ENCODE measurements at places on chromosomes 6 and 20. TPM values are rescaled to one million over a fixed set of nuclear protein-coding genes. Genes with fewer than 3 reads are reported as not detected.

DNA sequence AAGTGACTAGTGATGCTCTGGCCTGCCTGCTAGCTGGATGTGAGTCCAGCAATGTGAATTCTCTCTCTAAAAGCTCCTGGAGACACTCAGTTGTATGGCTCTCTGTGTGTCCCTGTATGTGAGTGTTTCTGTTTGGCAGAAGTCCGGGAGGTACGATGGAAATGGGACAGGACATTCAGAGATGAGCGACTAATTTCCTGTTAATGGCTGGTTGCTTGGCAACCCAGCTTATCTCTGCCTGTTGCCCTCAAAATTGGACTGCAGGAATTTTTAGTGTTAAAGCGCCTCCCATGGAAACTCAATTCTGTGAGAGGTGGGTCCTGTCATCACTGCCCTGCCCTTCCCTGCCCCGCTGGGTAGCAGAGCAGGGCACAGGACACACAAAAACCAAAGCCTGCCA lies 136.8 kb upstream of the LRFN2 start:
- DNase-seq: no peak

DNA sequence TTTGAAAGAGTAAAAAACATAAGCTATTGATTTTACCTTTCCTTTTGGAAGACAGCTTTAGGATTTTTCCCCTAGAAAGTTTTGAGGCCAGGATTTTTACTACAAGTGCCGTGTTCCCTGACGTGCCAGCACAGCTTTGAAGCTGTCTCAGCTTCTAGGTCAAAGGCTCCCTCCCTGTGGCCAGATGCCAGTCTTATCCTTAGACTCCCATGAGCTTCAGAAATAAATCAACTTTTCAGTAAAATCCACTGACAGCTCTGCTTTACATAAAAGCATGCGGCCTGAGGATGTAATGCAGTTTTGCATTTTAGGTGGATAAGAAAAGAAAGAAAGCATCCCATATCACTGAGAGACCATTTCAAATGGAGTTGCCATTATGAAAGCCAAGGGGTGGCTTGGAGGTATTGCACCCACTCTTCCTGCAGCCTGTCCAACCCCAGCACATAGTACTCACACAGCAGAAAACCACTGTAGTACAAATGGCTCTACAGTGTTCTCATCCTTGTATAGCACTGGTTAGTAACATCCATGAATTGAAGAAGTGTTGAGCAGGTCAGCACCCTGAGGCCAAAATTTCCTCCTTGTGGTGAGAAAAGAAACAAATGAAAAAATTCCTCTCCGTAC lies 15.2 kb upstream of the ATXN1 start:
- peak; percentile 33 for DNase-seq

- no peak for DNase-seq
These were observed 56.4 kb upstream of the IYD start for GRCh38 chr6:150312395-150312794.

- no peak for DNase-seq
These were observed 16.8 kb upstream of the BCLAF1 start for GRCh38 chr6:136306466-136306865.

GRCh38 chr20:17158701-17159100 lies 68.1 kb upstream of the PCSK2 start:
- DNase-seq: no peak

DNA sequence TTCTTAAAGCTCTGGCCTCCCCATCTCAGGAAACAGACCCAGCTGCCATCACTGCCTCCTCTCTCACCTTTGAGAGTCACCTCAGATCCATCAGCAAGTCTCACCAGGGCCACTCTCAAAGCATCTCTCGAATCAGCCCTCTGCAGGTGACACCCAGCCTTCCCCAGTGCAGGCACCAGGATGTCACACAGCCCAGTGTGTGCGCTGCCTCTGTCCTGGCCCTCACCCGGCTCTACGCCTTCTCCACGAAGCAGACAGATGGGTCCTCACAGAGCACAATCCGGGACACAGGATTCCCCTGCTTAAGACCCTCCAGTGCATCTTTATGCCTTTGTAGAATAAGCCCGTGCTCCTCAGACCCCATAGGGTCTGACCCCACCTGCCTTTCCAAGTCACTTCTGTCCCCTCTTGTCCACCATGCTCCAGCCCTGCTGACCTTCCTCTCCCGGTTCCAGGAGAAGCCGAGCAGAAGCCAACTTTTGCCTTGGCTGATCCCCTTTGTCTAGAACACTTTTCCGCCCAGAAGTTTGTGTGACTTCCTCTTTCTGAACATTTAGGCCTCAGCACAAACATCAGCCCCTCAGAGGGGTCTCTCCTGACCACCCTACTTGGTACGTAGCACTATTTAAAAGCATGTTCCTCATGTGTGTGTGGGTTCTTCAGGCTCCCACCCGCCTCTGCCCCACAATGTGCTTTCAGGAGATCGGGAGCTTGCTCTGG lies 60.2 kb downstream of the PSMG4 start:
- DNase-seq: no peak

DNA sequence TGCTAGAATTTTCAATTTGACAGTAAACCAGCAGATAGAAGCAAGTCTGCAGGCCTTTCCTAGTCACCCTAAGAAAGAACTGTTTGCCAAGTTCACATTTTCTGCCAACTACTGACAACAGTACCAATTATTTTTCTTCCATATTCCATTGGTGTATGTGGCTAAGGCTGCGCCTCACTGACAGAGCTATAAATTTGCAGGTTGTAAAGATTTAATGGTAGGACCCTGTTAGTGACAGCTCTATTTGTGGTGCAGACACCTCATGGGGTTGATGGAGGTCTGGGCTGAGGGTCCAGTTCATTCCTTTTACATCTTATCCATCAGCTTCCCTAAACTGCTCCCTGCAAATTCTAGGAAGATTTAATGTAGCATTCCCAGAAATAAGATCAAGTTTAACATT lies 228.5 kb downstream of the FRK start:
- no peak for DNase-seq

GRCh38 chr6:26272171-26272637 lies 92.8 kb upstream of the BTN3A2 start:
- DNase-seq: no peak

GRCh38 chr6:126529637-126530362 lies 189.9 kb downstream of the CENPW start:
- DNase-seq: no peak

DNA sequence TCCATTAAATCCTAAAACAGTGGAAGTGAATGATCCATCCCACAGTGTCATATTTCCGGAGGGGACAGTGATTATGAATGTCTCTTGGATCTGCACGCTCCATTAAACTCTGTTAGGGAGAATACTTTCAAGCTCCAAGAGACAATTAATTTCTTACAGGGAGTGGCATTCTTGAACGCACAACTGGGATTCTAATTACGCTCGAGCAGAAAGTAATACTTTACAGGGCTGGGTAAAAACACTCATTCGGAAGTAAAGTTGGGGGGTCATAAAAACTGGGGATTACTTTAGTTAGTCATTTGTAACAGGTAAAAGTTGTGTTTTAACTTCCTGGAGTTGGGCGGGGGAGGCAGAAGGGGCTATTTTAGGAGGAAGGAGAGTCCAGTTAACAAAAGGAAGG lies 151.8 kb downstream of the ZFP64 start:
- no peak for DNase-seq

- no peak for DNase-seq
These were observed 79.3 kb upstream of the ARMC2 start for GRCh38 chr6:108768792-108769524.

DNA sequence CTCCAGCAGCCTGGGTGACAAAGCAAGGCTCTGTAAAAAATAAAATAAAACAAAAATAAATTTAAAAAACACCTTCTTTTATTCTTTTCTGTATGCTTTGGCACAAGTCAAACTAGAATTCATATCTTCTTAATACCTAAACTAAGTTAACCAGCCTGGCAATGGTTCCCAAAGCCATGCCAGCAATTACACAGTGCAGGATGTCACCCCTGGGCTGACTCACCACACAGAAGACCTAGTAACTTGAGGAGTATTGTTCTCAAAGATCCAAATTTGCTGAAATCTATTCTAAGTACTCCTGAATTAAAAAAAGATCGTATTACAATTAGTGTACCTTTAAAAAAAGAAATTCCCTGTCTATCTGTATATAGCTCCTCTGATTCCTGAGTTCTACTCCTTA lies 162.7 kb upstream of the SGK1 start:
- DNase-seq: no peak

DNA sequence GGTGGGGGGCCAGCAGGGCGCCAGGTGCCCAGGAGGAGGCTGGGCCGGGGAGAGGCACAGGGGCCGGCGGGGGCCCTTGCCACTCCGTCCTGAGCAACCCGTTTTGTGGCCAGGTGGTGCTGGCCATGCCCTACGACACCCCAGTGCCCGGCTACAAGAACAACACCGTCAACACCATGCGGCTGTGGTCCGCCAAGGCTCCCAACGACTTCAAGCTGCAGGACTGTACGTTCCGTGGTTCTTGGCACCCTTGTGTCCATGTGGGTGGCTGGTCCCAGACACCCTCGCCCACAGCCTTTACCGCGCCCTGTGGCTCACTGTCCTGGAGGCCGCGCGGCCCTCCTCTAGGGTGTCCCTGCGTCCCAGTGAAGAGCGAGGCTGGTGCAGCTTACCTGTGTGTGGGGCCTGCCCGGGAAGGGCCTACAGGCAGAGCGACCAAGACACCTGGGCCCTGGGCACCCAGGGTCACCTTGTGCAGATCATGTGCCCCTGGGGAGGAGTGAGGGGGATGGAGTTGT lies 28.7 kb downstream of the PYGB start:
- no peak for DNase-seq

GRCh38 chr6:39079197-39080125 lies 30.9 kb downstream of the GLP1R start:
- no peak for DNase-seq

GRCh38 chr6:50990750-50991446 lies 172.2 kb downstream of the TFAP2B start:
- peak; percentile 59 for DNase-seq

DNA sequence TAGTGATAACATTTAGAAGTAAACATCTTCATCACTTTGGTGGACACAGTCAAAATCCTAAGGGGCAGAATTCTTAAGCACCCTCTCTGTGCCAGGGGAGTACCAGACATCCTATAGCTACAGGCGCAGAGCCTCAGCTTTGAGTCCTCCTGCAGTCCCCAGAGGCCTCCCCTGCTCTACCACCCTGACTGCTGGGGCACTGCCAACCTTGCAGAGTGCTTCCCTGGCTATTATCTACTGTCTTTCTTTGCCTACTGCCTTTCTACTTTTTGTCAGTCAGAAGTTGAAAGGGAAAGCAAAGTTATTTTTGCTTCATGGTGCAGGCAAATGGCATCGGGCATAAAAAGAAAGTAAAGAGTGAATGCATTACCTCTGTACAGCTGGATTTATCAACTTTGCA lies 80.1 kb downstream of the AIG1 start:
- no peak for DNase-seq

- no peak for DNase-seq
These were observed 79.9 kb downstream of the L3MBTL3 start for GRCh38 chr6:130098317-130098716.

DNA sequence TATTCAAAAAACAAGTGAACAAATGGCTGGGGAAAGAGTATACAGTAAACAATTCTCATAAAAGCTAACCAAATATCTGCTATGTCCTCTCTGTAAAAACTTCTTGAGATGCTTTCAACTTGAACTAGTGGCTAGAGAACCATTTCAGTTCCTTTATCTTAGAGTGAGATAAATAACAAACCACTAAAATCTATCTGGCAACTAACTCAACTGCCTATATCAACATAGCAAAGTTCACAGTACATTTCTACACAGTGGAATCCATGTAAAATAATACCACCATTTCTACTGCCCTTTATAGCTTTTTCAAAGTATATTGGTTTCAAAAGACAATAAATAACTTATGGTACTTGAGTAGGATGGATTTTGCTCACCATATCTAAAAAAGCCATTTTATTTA lies 95.1 kb downstream of the MMS22L start:
- no peak for DNase-seq

DNA sequence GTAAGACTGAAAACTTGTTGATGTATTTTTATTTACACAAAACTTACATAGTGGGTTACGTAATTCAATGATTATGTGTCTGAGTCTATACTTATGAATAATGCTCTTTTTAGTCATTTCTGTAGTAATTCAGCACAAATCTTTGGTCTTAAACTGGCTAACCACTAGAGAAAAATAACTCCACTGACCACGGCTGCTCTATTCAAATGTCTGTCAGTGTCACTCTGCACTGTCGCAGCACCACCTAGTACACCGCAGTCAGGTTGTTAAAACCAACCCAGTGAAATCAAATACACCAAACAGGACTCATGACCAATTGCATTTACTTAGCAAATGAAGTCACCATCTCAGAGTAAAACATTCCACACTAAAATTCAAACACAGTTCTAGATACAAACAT lies 93.5 kb upstream of the CCDC28A start:
- DNase-seq: no peak

DNA sequence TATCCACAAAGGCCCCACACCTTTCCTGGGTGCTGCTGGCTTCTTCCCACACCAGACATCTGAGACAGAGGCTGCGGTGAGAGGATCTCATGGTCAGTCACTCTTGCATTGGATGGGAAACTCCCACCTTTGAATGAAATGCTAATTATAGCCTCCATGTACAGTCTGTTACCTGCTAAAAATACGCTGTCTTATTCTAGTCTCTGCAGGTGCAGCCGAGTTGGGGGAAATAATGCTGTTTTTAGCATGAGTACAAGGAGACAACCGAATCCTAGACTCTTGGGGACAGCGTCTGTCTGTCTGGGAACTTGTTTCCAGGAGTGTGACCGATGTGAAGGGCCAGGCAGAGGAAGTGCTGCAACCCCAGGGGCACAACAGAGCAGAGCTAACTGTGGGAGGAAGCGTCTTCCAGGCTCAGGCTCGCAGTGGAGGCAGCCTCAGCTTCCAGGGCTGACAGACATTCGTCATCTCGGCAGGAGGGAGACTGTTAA lies 286.2 kb downstream of the PREX1 start:
- no peak for DNase-seq

- no peak for DNase-seq
These were observed 30.6 kb downstream of the TMEM74B start for GRCh38 chr20:1154226-1154625.

GRCh38 chr20:17210387-17210786 lies 16.5 kb upstream of the PCSK2 start:
- no peak for DNase-seq

KHDRBS2 gene
- total RNA-seq: not detected

SLC52A3 gene
- not detected for total RNA-seq

RAET1G gene
- not detected for total RNA-seq

MTRF1L gene
- total RNA-seq: 7.9 TPM

C6orf15 gene
- not detected for total RNA-seq

CABLES2 gene
- 4.8 TPM for total RNA-seq

DEFB124 gene
- not detected for total RNA-seq

OOEP gene
- not detected for total RNA-seq

PRL gene
- not detected for total RNA-seq

TREML2 gene
- 0.10 TPM for total RNA-seq

BEND3 gene
- 2.1 TPM for total RNA-seq
